ENCODE measurements at places on chromosomes 5 and 9. TPM values are rescaled to one million over a fixed set of nuclear protein-coding genes. Genes with fewer than 3 reads are reported as not detected.

DNA sequence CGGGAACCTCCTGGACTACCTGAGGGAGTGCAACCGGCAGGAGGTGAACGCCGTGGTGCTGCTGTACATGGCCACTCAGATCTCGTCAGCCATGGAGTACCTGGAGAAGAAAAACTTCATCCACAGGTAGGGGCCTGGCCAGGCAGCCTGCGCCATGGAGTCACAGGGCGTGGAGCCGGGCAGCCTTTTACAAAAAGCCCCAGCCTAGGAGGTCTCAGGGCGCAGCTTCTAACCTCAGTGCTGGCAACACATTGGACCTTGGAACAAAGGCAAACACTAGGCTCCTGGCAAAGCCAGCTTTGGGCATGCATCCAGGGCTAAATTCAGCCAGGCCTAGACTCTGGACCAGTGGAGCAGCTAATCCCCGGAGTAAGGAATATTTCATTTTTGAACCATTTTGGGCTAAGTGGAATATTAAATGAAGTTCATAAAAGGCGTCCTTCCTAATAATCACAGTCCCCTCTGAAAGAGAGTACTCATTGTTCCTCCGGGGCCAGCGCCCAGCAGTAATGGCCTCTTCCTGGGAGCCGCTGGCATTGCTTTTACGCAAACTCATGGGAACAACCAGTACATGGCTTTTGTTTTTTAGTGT is 23.6 kb downstream of the QRFP start:
- DNase-seq, result no peak

The GABRA1 gene
- total RNA-seq, result not detected

The CDH9 gene
- not detected for total RNA-seq

DNA sequence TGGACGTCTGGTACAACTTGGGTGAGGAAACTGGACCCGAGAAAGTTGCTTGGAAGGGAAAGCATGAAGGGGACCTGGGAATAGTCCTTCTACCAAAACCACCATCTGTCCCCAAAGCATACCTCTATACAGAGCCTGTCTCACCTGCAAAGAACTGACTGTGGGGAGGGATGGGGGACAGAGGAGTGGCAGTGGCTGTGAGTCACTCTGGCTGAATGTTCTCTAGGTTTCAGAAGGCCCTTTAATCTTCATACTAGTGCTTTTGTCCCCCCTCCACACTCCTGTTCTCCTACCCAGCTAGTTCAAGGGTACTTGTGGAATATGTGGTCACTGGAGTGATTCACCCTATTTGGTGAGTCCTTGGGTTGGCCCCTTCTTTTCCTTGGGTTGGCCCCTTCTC is 109.3 kb upstream of the RUSC2 start:
- DNase-seq, result no peak

The TXN gene
- total RNA-seq, result 181 TPM

GRCh38 chr5:93584596-93585040 is 1.6 kb downstream of the NR2F1 start:
- DNase-seq, result no peak

DNA sequence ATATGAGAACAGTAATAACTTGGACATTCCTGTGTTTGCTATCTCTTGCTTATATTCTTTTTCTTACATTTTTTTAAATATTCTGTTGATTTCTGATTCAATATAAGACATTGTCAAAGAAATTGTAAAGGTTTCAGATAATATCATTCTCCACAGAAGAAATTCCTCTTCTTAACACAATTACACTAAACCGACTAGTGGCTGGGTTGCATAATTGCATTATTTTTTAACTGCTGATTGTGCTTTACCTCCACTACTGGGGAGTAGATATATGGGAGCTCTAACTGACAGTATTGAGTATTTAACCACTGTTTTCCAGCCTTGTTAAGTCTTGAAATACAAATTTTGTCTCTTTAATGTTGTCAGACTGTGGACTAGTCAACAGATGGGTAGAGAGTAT is 723.8 kb upstream of the EDIL3 start:
- no peak for DNase-seq

The AGXT2 gene
- not detected for total RNA-seq

DNA sequence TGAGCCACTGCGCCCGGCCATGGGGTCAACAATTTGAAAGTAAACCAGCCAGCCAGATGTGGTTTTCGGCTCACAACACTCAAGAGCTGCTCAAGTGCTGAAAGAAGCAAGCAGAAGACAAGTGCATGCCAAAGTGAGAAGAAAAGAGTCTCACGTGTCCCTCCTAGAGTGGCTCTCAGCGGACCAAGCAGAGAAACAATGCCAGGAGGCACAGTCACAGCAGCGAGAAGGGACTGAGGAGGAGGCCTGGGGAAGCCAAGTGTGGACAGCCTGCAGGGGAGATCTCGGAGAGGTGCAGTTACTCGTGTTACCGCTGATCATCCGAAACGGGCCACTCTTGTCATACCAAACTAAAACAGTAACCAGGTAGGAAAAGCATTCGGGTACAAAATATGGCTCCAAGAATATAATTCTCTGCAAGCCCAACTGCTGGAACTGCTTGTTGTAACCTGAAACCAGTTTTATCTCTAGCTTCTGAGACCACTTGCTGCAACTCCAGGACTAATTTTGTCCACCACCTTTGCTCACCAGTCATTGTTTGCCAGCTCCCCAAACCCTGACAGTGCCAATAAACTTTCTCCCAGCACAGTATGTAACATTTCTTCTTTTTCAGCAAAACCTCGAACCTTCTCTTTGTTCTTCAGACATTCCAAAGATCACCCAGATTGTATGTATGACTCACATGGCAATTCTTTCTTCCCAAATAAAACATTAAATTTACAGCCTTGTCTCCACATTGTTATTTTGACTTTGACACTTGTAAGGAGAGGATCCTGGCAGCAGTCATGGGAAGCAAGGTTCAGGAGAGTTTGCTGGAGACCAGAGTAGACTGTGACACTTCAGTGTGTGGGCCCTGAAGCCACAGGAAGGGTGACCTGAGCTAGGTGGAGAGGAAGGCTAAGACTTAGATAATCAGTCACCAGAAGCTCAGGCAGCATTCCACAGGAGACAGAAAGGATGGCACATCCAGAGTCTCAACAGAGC is 6.3 kb downstream of the SLC35D2 start:
- DNase-seq, result peak; percentile 70

The SPINK1 gene
- not detected for total RNA-seq

DNA sequence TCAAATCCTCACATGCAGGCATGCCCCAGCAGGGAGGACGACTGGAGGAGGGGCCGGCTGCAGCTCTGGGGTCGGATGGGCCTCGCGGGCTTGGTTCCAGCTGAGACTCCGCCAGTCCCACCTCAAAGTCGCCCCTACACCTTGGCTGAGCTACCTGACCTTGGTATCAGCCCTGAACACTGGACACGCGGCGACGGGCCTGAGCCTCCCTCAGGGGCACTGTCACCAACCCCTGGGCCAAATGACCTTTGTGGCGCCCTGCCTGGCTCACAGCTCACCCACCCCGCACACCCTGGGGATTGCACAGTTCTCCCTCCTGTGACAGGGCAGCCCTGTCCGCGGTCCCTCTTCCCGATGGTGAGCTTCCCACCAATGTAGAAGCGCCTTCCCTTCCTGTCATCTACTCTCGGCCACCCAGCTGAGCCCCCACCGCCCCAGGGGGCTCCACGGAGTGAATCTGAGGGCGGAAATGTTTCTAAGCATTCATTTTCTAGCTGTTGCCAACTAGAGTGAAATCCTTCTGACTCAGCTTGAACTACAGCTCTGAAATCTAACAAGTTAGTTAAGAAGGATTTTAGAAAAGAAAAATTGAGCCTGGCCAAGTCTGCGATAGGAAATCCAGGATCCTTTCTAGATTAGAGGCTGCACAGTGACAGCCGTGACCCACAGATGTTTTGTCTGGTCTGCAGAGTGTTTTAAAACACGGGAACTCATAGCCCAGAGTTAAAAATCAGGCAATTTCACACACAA is 138.9 kb upstream of the PHYKPL start:
- no peak for DNase-seq

DNA sequence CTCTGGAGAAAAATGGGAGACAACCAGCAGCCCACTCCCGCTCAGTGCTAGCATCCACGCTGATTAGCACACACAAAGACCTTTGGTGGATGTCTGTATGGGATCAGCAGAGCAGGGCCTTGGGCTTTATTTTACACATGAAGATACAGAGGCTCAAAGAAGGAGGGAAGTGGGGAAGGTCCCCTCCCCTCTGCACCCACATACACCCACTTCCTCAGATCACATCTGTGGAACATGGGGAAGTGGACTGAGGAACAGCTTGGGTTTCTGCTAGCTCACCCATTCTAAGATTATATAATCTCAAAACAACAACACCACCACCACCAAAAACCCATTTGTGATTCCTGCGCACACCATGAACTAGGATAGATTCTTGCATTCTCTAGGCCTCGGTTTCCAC is 14.0 kb downstream of the GGTA1 start:
- no peak for DNase-seq

DNA sequence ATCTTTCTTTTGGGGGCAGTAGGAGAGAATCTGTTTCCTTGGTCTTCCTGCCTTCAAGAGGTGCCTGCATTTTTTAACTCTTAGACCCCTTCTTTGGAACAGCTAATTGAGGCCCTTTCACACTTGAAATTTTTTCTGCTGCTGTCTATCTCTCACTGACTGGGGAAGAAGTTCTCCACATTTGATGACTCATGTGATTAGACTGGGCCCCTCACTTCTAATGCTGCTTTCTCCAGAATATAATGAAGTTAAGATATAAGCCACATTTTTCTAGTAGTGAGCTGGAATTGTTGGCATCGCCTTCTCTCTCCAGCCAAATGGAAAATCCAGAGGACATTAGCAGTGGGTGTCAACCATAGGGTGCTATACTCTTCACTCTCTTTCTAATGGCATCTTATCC is 12.4 kb downstream of the ZNF474 start:
- no peak for DNase-seq

GRCh38 chr9:27329291-27329690 is 32.3 kb upstream of the EQTN start:
- DNase-seq, result no peak

- DNase-seq, result no peak
Observed at GRCh38 chr9:113155911-113156588, 5.2 kb downstream of the SLC31A2 start.

The CRB2 gene
- not detected for total RNA-seq

DNA sequence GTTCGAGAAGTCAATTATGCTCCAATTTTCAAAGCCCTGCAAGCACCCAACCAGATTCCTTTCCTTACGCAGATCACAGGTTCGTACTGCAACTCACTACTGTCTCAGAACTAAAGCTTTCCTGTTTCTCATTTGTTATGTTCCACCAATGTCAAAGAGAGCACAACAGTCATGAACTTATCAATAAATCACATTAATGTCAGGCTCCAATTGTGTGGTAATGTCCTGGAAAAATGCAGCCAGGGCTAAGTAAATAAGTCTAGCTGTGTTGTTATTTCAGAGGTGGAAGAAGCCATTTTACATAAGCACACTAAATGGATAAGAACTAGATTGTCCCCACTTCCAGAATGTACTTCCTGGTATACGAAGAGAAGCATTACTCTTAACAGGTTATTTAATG is 488.6 kb upstream of the PTGER4 start:
- no peak for DNase-seq

DNA sequence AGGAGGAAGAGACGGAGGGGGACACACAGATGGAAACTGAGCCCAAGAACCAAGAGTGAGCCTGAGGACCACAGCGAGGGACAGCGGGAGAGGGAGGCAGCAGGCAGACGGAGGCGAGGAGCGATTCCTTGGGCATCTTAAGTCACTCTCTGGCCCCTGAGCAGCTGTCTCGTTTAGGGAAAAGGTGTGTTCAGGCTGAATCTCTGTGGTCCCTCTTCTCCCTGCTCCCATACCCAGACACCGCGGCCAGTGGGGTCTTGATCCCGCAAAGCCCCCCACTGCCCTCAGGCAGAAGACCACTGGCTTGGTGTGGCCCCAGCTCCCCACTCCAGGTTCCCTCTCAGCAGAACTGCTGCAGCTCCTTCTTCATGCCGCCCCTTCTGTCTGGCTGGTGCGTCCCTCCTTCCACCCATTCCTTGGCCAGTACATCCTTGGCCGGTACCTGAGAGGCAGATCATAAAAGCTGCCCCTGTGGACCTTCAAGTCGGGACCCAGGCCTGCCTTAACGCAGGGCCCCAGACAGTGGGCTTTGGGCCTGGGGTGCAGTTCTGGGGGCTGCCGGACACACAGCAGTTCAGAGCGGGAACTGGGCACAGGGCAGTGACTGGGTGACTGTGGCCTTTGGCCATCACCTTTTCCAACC is 5.8 kb upstream of the RALGDS start:
- no peak for DNase-seq

DNA sequence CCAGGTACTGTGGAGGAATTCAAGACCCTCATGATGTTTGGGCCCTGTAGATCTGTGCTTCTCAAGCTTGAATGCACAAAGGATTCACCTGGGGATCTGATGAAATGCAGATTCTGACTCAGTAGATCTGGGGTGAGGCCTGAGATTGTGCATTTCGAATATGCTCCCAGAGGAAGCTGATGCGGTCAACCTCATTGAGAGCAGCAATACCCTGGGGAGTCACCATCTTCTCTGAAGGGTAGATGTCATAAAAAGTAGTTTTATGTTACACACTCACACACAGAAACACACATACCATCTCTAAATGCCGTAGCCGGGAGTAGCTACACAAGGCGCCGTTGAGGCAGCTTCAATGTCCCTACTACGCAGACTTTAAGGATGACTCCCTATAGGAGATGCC is 55.8 kb upstream of the CPEB4 start:
- DNase-seq, result no peak

The SUSD3 gene
- total RNA-seq, result not detected

GRCh38 chr9:12166518-12166917 is 526.7 kb upstream of the TYRP1 start:
- DNase-seq, result no peak

DNA sequence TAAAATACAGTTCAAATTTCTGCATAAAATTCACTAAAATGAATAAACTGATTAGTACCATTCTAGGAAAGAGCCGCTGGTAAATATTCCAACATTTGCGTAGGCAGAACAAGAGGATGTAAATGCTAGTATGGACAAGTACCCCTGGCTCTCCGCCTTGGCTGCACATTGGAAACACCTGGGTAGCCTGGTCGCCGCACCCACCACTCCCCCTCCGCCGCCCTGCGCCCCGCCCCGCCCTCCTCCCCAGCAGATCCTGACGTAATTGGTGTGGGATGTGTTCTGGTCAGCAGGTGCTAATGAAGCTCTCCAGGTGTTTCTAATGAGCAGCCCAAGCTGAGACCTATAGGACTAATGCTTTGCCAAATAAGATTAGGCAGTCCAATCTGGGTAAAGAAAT is 225.7 kb downstream of the FRMD3 start:
- no peak for DNase-seq

The PDE6A gene
- total RNA-seq, result not detected

- DNase-seq, result no peak
Observed at GRCh38 chr9:959914-960313, 16.5 kb upstream of the DMRT3 start.

DNA sequence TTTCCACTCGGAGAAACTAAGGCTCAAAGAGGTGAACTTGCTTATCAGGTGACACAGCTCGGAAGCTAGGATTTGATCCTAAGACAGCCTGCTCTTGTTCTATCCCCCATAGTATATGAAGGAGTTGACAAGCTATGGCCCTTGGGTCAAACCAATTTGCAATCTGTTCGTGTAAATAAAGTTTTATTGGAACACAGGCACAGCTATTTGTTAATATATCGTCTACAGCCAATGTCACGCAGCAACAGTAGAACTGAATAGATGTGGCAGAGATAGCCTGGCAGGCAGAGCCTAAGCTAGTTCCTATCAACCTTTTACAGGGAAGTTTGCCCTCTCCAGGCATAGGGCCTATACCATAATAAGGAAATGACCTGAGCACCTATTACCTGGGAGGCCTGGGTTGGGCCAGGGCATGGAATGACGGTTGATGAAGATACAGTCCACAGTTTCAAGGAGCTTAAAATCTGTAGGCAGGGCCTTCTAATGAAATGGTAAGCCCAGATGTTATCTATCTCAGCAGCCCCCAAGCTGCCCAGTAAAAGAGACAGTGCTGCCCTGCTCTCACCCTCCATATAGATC is 179.0 kb downstream of the TTLL11 start:
- no peak for DNase-seq
